Body of pancreas (tissue), 4 donors: ENCODE measurements at places on chromosomes 5 and 9.

- no peak for DNase-seq
Measured at GRCh38 chr9:90903766-90904424, 102.3 kb downstream of the SYK start.

DNA sequence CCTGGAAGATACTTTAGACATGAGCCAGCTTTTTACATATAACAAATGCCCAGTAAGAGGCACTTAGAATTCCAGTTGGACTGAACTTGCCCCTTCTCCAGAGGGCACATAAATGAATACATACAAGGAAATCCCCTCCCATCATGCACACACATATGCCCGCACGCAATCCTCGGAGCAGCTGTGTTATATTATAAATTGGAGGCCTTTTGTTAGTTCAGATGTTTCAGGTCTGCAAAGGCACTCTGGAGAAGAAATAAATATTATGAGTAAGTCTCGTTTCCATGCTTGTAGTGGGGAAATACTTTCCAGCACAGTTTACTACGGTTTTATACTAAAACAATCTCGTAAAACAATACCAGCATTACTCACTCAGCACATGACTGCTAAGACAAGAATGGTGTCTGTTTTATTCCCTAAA is 17.6 kb upstream of the MUSK start:
- DNase-seq, result no peak

- no peak for DNase-seq
Measured at GRCh38 chr5:31355337-31355736, 161.9 kb downstream of the CDH6 start.

DNA sequence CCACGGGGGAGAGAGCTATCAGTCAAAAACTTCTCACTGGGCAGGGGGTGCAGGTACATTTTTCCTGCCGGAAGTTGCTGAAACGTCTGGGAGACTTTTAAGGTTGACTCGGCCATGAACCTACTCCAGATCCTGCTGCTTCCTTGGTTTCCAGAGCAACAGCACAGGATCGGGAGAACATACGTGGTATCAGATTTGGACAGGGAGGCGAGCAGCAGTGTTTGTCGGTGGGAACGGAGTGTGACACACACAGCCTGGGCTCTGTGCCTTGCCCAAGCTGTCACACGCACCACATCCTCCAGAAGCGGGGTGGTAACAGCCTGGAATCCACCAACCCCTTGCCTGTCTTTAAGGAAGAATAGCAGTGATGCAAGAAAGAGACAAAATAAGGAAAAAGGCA is 276.5 kb downstream of the SLIT3 start:
- no peak for DNase-seq

DNA sequence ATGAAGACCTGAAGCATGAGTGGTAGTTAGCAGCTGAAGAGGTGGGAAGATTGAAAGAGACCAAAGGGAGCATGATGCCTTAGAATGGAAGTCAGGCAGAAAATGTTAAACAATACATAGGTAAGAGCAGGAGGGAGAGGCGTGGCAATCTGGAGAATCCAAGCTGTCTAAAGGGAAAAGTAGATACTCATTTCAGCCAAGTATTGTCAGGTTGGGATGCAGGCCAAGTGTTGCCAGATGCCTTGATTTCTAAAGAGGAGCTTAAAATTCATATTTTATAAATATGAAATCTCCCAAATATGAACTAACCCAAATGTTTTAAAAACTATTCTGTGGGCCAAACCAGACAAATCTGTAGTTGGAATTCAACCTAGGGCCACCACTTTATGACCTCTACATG is 4.2 kb downstream of the PAM start:
- DNase-seq, result no peak

DNA sequence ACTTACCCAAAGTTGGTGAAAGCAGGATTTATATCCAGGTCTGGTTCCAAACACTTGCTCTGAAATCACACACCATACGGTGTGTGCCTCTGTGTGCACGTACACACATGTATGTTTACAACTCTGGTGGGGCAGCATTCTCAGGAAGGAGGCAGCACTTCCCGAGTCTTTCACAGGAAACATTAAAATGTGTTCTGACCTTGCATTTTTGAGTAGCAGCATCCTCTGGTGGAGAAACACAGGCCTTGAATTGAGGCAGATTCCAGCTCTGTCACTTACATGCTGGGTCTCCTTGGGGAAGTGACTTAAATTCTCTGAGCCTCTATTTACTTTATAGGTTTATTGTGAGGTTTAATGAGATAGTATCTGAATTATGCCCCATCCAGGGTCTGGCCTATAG is 126.4 kb downstream of the RGS3 start:
- DNase-seq, result no peak

- no peak for DNase-seq
Measured at GRCh38 chr5:89883967-89884366, 525.6 kb downstream of the CETN3 start.

GRCh38 chr5:19406576-19407365 is 581.2 kb downstream of the CDH18 start:
- DNase-seq, result no peak

DNA sequence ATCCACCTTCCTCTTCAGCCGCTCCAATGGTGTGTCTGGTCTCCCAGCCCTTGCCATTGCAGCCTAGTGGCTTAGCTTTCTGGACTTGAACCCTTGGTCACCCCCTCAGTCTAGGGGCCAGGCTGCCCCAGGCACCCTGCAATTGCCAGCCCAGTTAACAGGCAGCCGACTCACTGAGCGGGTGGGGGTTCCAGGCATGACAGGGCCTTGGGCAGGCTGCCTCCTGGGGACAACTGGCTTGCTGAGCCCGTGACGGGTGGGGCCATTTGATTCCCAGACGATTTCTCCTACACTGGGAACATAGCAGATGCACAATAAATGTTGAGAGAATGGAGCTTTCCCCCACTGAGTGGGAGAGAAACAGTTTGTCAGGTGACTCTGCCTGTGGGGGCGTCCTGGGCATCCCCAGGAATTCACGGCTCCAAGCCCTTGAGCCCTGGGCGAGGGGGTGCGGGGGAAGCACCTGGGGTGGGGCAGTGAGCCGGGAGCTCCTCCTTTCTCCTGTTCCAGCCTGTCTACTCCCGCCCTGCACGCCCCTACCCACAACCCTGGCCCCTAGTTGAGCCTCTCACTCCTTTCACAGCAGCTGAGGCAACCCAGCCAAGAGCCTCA is 12.6 kb upstream of the AQP7 start:
- no peak for DNase-seq

DNA sequence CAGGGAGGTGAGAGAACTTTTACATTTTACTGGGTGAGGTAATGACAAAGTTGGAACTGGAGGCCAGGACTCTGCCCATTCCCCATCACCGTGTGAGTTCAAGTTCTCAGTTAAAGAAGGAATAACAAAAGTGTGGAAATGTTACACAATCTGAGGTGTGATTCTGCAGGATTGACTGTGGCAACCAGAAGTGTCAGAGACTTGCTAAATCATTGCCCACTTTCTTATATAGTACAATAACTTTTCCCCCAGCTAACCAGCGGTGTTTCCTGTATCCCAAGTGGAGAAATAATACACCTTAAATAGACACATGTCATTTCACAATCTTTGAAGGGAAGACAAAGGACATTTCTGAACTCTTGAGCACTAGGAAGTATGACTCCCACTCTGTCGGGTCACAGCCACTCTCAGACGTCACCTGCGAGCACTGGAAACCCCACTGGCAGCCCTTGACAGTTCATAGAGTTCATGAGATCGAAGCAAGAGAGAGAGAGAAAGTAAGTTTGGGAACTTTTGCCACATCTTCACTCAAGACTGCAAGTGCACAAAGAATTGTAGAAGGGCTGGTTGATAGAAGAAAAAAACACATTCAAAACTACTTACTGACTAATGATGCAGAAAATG is 28.4 kb downstream of the PAX5 start:
- no peak for DNase-seq

- no peak for DNase-seq
Measured at GRCh38 chr9:134509281-134509680, 132.3 kb upstream of the COL5A1 start.

DNA sequence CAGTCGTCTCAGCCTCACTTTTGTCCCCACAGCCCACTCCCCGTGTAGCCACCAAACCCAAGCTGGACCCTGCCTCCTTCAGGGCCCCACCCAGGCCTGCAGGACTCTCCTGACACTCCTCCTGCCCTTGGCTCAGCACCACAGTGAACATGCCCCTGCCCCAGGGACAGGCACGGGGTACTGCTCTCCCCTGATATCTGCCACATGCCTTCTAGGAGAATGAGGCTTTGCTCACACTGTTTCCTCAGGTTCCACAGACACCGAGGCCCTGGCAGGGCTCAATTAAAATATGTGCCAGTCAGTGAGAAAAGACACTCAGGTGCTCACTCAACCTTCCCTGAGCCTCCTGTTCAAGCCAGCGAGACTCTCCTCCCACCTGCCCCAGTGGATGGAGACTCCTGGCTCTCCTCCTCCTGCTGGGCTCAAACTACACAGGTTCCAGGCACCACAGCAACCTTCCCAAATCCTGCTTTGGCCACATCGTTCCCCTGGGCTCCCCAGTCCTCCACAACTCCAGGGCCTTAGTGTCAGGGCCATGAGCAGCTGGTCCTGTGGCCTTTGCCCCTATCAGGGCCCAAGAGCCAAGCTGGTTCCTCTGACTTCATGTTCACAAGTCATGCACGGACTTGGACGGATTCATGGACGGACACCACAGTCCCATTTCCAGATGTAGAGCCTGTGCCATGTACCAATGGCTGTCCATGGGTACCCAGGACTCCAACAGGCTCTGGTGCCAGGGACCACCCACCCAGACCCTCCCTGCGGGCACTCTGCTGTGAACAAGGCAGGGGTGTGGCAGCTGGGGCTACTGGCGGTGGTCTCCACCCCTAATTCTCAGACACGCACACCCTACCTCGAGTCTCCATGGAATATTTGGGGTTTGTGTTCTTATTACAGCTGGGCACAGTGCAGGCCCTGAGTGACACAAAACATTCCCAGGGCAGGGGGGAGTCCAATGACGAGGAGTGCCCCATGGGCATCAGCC is 36.6 kb downstream of the BICD2 start:
- DNase-seq, result no peak

- peak; percentile 34 for DNase-seq
Measured at GRCh38 chr9:127742435-127743088, 7.5 kb upstream of the TOR2A start.

- no peak for DNase-seq
Measured at GRCh38 chr9:7844242-7844641, 44.7 kb upstream of the DMAC1 start.

DNA sequence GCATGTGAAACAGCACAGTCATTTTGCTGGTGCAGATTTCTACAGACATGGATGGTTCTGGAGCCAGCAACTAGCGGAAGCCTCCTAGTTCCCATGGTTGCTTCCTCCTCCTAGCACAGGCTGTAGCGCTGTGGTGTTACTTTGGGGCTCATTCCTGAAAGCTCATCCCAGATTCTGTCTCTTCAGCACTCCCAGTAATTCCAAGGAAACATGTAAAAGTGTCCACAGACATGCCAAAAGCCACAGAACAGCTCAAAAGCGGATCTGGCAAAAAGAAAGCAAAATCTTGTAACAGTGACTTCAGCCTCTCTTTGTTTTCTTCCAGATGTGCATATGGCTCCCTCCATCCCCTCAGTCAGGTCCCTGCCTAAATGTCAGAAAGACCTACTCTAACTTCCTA is 144.1 kb downstream of the CEP120 start:
- DNase-seq, result no peak
